CD4-positive, alpha-beta T cell treated with Interleukin-6 for 4 hours (primary cell): ENCODE measurements at places on chromosomes 6 and 20.

DNA sequence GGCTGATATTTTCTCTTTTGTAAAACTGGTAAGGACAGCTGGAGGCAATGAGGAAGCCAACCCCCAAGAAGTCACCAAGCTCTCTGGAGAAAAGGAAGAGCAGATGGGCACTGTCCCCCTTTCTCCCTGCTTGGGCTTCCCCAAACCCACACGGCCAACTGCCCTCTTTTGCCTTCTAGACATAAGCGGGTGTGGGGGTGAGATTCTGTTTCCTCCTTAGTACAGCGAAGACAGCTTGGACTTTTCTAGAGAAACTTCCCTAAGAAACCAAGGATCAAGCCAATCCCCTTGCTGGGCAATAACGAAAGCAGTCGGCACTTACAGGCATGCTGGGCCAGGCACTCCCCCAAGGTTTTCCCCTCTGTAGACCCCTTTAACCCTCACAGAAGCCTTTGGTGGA is 110.3 kb downstream of the CDC5L start:
- DNase-seq, result no peak

DNA sequence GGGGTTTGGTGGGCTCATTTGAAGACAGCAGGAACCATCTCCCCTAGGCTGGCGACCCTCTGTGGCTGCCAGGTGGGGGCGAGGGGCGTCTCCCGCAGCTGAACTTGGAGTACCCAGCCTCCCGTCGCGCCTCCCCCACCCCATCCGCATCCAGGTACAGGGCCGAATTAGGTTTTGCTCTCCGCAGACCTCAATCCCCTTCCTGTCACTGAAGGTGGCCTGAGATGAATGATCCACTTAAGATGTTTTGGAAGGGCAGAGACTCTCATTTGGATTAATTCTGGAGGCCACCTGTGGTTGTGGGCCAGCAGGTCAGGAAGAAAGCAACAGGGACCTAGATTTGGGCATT is 493 bp downstream of the CD83 start:
- no peak for DNase-seq

- DNase-seq, result no peak
Measured at GRCh38 chr6:109295774-109296156, 86.5 kb downstream of the CD164 start.

- no peak for DNase-seq
Measured at GRCh38 chr6:162331911-162332310, 395.7 kb downstream of the PRKN start.

GRCh38 chr6:30819297-30819917 is 64.9 kb upstream of the DDR1 start:
- DNase-seq, result peak; percentile 17

GRCh38 chr20:54535033-54535432 is 59.6 kb downstream of the DOK5 start:
- no peak for DNase-seq

GRCh38 chr6:135183002-135183531 is 2.0 kb downstream of the MYB start:
- DNase-seq, result peak; percentile 87

DNA sequence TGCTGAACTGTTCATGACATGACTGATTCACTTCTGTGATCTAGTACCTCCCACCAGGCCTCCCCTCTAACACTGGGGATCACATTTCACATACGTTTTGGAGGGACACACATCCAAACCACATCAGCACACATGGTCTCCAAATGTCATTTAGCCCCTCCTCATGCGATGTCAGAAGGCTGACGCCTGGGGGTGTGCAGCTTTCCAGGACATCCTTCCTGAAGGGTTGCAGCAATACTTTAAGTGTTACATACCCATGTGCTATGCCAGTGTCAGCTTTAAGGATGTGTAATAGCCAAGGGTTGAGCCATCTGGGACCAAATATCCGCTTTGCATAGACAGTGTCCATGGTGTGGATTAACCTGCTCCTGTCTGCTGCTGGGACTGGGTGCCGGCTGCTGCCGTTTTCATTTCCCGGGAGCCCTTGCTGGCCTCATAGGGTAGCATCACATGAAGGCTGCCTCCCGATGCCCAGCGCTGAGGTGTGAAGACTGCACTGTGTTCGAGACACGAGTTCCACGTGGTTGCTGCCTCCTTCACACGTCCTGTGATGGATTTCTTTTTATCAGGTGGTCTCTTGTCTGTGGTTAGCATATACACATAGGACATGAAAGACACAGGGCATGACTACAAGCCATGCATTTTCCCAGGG is 219.0 kb downstream of the THBS2 start:
- DNase-seq, result no peak

DNA sequence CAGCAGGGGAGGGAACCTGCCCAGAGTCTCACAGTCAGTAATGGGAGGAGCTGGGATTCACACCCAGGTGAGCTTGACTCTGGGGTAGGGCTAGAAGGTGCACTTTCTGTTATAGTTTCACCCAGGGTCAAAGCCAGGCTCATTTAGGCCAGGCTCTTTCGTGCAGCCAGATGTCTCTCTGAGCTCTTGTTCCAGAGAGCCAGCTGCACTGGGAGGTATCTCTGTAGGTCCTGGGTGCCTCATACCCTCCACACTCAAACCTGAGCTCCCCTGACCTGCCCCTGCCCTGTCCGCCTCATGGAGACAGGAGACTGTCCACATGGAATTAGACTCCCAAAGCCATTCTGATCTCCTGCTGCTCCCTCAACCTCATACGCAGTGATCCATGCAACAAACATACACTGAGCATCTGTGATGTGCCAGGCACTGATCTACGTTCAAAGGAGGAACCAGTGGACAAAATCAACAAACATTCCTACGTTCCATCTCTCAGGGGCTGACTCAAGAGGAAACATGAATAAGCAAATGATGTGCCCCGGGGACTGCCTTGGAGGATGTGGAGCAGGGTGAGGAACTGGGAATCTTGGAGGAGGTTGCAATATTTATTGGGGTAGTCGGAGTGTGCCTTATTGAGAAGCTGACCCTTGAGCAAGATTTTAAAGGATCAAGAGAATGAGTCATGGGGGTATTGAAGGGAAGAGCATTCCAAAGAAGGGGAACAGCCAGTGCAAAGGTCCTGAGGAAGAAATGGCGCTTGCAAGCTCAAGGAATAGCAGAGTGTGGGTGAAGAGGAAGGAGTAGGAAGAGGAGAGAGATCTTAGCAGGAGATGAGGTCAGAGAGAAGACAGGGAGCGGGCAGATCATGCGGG is 71.3 kb upstream of the TOX2 start:
- no peak for DNase-seq

GRCh38 chr6:166957087-166957804 is 896 bp upstream of the RNASET2 start:
- peak; percentile 71 for DNase-seq

GRCh38 chr6:71335544-71335943 is 46.9 kb downstream of the OGFRL1 start:
- no peak for DNase-seq

DNA sequence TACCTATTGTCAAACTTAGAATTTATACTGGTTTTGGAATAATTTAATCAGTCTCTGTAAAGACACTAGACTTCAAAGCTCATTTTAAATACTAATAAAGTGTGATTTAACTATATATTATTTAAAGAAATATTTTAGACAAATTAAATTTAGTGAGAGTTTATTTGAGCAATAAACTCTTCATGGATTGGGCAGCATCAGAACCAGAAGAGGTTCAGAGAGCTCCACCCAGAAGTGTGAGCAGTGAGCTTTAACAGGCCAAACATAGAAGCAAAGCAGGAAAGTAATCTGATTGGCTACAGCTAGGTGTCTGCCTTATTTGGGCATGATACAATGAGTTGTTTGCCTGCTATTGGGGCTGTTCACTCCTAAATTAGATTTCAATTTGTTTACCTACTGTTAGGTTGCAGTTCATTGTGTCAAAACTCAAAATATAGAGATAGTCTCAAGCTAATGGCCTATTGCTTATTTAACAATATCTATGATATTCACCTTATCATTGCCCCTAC is 355.1 kb upstream of the RNF217 start:
- no peak for DNase-seq

- DNase-seq, result no peak
Measured at GRCh38 chr6:109055771-109056235, 38.8 kb downstream of the SESN1 start.
